ENCODE measurements at places on chromosomes 7 and 10. TPM values are rescaled to one million over a fixed set of nuclear protein-coding genes. Genes with fewer than 3 reads are reported as not detected.

- DNase-seq, result no peak
Observed at GRCh38 chr7:142790056-142790455, 19.3 kb downstream of the PRSS2 start.

DNA sequence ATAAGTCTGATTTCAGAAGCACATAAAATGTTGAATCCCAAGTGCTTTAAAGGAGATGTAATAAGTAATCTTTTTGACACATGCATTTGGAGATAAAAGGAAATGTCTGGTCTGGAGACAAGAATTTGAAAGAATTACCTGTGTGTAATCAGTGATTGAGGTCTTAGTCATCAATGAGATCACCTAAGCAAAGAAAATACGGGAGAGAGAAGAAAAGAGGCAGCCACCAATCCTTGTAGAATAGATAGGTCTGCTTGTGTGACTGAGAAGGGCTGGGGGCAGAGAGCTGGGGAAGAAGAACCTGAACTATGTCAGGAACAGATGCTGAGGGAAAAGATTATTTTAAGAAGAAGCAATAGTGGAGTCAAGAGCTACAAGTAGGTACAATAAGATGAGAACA lies 49.3 kb upstream of the ITPRID1 start:
- DNase-seq, result no peak

DNA sequence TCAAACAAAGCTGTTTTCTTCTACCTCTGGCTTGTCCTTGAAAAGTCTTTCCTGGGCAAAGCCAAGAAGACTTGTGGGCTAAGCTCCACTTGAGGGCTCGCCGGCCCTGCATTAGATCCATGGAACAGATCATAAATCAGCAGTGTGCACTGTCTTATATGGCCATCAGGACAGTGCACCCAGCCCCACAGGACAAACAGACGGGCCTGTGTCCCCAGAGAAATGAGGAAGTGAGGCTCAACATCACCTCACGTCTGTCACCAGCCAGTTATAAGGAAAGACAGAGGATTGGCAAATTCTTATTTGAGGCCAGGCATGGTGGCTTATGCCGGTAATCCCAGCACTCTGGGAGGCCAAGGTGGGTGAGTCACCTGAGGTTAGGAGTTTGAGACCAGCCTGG lies 12.3 kb upstream of the IFT22 start:
- DNase-seq, result no peak

- DNase-seq, result no peak
Observed at GRCh38 chr10:70477661-70478162, 855 bp upstream of the PALD1 start.

- DNase-seq, result no peak
Observed at GRCh38 chr10:117547716-117548668, 5.4 kb downstream of the EMX2 start.

GRCh38 chr7:102811942-102812678 lies 63.3 kb downstream of the FAM185A start:
- DNase-seq, result no peak

GRCh38 chr7:101772508-101773211 lies 44.8 kb upstream of the CUX1 start:
- DNase-seq, result no peak

GRCh38 chr10:1029838-1030237 lies 4.2 kb upstream of the IDI2 start:
- DNase-seq, result no peak

DNA sequence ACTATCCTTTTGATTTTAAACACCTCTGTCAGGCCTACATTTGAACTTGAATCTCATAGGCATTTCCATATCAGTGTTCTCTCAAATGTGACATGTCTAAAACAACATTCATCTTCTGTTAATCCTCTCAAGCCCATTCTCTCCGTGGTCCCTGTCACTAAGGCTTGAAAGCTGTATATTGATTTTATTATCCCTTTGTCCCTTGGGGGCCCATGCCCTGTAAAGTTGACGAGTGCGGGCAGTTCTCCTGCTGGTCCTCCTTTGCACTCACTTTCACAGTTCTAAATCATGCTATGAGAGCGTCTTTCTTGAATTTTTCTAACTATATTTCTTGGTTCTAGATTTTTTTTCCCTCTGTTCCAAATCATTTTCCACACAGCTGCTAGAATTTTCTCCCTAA lies 27.3 kb downstream of the GALNT11 start:
- no peak for DNase-seq

GRCh38 chr10:124737221-124737620 lies 7.0 kb downstream of the FAM53B start:
- no peak for DNase-seq

GRCh38 chr10:132532749-132533560 lies 4.6 kb upstream of the INPP5A start:
- DNase-seq, result no peak

DNA sequence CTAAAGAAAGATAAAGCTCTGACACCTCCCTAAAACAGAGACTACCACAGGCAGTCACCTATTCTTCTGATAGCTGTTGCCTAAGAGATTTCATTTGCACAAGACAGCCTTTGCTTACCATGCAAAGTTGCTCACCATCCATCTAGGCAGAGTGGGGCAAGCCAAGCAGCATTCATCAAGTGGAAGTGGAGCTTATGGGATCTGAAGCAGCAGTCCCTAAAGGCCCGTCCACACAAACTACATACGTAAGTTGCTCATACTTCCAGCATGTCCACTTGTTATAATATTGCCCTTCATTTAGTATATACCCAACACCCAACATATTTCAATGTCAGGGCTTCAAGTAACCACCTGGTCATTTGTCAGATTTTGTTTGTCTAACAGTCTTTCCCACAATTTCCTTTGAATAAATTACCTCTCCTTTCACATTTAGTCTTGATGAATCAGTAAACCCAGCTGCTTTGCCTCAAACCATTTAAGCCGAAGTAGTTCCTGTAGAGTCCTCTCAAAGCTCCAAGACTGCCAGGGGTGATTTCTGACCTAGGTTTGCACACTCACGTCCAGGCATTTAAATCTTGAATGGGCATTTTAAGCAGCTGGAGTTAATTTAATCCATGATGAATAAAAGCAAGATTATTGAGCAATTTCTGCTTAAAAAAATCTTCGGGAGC lies 67.9 kb downstream of the ATAD1 start:
- peak; percentile 41 for DNase-seq

DNA sequence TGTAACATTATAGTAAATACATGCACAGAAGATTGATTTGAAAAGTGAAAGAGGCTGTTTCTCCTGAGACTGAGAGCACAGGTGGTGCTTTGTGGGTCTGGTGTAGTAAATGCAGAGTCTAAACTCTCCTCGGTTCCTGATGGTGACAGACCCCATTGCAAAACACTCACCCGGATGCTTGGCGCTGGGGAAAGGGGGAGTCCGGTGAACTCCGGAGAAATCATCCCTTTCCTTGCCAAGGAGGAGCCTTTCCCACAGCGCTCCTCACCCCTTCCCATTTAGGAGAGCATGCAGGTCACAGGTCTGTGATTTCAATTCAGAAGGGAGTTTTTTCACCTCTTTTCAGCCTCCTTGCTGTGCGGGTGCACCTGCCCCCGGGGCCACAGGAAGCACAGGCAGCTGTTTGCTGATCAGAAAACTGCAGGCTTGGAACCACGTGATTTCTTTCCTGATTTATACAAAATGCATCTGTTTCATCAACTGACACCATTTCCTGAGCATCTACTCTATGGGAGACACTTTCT lies 75.6 kb upstream of the LYZL2 start:
- DNase-seq, result no peak

DNA sequence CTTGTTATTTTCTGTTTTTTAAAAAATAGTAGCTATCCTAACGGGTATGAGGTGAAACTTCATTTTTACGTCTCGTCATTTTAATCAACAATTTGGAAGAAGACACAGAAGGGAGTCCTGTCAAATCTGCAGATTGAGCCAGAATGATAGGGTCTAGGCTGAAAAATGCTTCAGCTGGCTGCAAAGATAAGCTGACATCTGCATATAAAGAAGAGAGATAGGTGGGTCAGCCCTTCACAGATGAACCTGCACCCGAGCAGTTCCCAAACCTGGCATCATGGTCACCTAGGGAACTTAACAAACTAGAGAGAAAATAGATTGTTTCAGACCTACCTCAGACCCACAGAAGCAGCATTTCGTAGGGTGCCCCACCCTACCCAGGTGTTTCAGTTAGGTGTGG lies 35.2 kb upstream of the BMPR1A start:
- DNase-seq, result no peak

DNA sequence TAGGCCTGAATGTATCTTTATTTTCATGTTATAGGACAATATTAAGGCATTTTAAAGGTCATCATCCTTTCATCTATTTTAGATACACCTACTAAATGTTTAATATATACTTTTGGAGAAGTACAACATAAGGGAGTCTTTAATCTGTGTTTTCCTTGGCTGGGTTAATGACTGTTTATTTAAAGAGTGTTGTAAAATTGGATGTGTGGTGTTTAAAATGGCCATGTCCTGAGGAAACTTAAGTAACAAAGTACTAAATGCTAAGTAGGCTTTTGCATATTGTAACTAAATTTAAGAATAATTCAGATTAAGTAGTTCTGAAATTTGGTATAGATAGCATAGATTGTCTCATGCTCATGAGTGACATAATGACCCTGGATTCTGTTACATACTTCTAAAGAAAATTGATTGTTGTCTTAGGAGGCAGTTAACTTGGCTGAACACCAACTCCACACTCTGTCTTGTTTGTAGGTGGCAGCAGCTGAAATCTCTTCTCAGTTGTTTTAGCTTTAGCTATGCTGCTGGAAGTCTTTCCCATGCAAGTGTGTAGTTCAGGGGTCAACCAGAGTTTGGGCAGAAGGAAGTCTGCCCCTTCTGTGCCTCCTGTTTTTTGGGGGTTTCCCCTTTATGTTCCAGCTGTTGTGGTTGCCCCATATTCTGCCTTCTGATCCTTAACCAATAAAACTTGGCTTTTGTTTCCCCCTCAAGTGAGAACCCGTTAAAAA lies 29.2 kb downstream of the DLD start:
- DNase-seq, result no peak

GRCh38 chr7:94941844-94942632 lies 34.6 kb downstream of the PPP1R9A start:
- DNase-seq, result no peak

MMP21 gene
- polyA plus RNA-seq, result 0.74 TPM

SFR1 gene
- polyA plus RNA-seq, result 9.3 TPM

TWIST1 gene
- 5.3 TPM for polyA plus RNA-seq

TAS2R60 gene
- polyA plus RNA-seq, result not detected
